ENCODE measurements at places on chromosomes 3 and 15. TPM values are rescaled to one million over a fixed set of nuclear protein-coding genes. Genes with fewer than 3 reads are reported as not detected.

DNA sequence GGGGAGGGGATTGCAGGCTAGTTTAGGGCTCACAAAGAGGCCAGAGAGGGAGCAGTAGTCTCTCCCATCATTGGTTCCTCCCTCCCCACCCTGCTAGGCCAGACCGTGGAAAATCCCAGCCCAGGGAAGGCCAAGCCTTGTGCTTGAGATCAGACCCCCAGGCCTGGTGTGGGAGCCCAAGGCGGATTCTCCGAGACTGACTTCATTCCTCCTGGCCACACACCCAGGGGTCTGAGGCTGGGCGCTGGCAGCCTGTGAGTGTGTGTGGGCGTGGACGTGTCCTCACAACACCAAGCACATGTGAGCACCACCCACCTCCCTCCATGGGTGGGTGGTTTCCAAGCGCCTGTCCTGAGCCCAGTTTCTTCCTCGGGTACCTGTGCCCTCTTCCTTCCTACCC is 4.1 kb downstream of the LOXL1 start:
- H3K4me3 ChIP-seq: no peak overlapping the region
- H3K27ac ChIP-seq: no peak overlapping the region
- no peaks in the 10 kb centered on the region for H3K27me3 ChIP-seq
- no peak for DNase-seq

- H3K4me1 ChIP-seq: no peaks in the 10 kb centered on the region
- H3K27ac ChIP-seq: no peak overlapping the region
- no peak for DNase-seq
- H3K27me3 ChIP-seq: no peaks in the 10 kb centered on the region
- H3K4me3 ChIP-seq: no peak overlapping the region
Observed at GRCh38 chr3:39021029-39021428, 30.7 kb downstream of the SCN11A start.

GRCh38 chr15:66951531-66952320 is 113.7 kb upstream of the SMAD3 start:
- no peaks in the 10 kb centered on the region for H3K27me3 ChIP-seq
- no peaks in the 10 kb centered on the region for H3K36me3 ChIP-seq
- no peak overlapping the region for H3K27ac ChIP-seq
- H3K4me1 ChIP-seq: no peaks in the 10 kb centered on the region
- DNase-seq: no peak
- no peak overlapping the region for H3K4me3 ChIP-seq

DNA sequence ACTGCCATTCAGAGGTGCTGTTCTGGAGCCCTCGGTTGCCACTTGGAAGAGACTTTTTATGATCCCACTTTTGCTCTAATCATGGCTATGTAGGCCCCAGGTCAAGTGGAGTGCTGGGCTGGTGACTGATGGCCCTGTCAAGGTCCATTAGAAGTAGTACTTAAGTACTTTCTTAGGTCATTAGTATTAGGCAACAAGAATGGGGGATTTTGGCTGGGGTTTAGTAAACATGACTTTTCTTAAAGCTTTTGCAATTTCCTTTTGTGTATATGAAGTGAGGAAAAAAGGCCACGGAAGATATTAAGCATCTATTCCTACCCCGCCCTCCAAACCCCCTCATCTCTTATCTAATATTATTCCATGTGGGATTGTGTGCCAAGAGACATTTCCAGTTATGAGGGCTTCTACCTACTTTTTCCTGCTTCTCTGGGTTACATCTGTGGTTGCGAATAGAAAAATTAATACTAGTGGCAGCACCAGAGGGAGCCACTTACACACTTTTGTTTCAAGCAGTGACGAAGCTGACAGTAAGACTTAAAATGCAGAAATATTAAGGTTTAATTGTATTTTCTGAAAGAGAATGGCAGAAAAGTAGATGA is 13.9 kb downstream of the NLGN1 start:
- H3K27me3 ChIP-seq: no peaks in the 10 kb centered on the region
- no peak overlapping the region for H3K4me3 ChIP-seq
- H3K4me1 ChIP-seq: no peaks in the 10 kb centered on the region
- no peak overlapping the region for H3K27ac ChIP-seq

OSBPL10 gene
- total RNA-seq: 4.0 TPM

SCN11A gene
- 0.14 TPM for total RNA-seq
